H9 (cell line): ENCODE measurements at places on chromosomes 3 and 15.

DNA sequence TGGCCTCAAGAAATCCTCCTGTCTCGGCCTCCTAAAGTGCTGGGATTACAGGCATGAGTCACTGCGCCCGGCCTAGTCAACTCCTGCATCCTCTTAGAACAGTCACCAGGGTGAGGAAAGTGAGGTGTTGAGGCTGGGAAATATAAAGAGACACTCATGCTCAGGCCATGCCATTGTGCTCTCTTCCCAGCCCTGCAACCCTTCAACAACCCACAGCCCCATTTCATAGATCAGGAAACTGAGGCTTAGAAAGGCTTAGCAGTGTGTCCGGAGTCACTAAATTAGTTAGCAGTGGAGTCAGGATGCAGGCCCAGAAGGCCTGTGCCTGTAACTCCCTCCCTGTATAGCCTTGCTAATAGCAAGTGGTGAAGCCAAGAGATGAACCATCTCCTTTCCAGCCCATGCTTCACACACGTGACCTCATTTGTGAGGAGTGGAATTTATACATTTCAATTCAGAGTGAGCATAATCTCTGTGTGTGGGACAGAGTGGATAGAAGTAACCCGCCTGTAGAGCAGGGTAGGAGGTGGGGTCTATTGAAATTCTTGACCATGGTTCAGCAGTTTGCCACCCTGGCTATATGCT is 51.7 kb upstream of the USP3 start:
- DNase-seq: no peak
- no peaks in the 10 kb centered on the region for H3K36me3 ChIP-seq
- no peak overlapping the region for H3K27ac ChIP-seq

GRCh38 chr3:128073185-128073725 is 21.0 kb downstream of the SEC61A1 start:
- peaks cover 6% of the 10 kb centered on the region; the same call in 1 of the 2 replicates for H3K4me1 ChIP-seq
- H3K27ac ChIP-seq: no peak overlapping the region
- H3K27me3 ChIP-seq: no peaks in the 10 kb centered on the region
- H3K4me3 ChIP-seq: no peak overlapping the region
- DNase-seq: no peak

DNA sequence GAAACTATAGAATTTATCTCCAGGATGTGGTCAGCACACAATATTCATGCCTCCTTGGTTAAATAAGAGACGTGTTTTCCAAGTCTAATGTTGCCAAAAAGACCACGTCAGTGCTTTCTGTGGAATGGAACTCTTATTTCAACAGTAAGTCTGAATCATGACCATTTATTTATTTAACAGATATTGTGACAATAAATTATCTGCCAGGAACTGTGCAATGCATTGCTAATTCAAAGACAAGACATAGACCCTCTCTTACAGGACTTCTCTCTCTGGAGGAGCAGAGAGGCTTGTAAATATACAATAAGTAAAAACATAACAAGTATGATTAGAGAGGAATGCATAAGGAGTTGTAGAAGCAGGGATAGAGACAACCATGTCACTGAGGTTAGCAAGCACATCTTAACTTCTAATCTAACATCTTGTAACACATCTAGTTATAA is 227.5 kb downstream of the DTWD1 start:
- no peak overlapping the region for H3K4me3 ChIP-seq
- H3K27ac ChIP-seq: no peak overlapping the region
- H3K27me3 ChIP-seq: no peaks in the 10 kb centered on the region
- H3K36me3 ChIP-seq: no peaks in the 10 kb centered on the region

GRCh38 chr3:6089780-6090179 is 771.1 kb upstream of the GRM7 start:
- no peak overlapping the region for H3K4me3 ChIP-seq
- no peaks in the 10 kb centered on the region for H3K4me1 ChIP-seq
- H3K27me3 ChIP-seq: no peaks in the 10 kb centered on the region
- H3K36me3 ChIP-seq: no peaks in the 10 kb centered on the region
- H3K27ac ChIP-seq: no peak overlapping the region

- no peak overlapping the region for H3K4me3 ChIP-seq
- H3K4me1 ChIP-seq: peaks cover 5% of the 10 kb centered on the region; the same call in 1 of the 2 replicates
- no peak overlapping the region for H3K27ac ChIP-seq
- H3K27me3 ChIP-seq: no peaks in the 10 kb centered on the region
- DNase-seq: no peak
- H3K36me3 ChIP-seq: no peaks in the 10 kb centered on the region
Measured at GRCh38 chr15:72786676-72787345, 3.3 kb upstream of the ADPGK start.

DNA sequence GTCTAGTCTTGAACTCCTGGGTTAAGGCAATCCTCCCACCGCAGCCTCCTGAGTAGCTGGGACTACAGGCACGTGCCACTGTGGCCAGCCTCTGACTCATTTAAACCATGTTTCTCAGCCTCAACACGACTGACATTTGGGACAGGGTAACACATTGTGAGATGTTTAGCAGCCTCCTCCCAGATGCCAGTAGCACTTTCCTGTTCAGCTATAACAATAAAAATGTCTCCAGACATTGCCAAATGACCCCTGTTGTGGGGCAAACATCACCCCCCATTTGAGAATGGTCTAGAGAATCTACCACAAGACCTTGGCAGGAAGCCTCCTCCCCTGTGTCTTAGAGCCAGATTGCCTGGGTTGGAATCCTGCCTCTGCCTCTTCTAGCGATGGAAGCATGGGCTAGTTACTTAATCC is 8.4 kb downstream of the TMEM40 start:
- H3K4me1 ChIP-seq: no peaks in the 10 kb centered on the region
- H3K27me3 ChIP-seq: no peaks in the 10 kb centered on the region
- H3K36me3 ChIP-seq: no peaks in the 10 kb centered on the region
- no peak for DNase-seq
- no peak overlapping the region for H3K27ac ChIP-seq

DNA sequence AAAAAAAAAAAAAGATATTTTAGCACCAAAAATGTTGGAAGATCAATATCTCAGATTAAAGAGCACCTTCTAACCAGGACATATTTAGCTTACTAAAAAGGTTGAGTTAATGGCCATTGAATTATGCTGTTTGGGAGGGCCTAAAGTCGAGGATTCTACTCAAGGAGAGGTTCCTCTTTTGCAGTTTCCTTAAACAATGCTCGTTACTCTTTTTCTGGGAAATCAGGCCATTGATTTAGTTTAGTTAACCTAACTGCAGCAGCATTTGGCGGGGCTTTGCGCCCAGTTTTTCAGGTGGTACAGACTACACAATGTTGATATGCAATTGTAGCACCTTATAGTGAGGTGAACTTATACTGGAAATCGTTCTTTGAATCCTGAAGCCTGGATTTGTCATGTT is 6.8 kb downstream of the ABHD2 start:
- no peak overlapping the region for H3K27ac ChIP-seq
- no peaks in the 10 kb centered on the region for H3K36me3 ChIP-seq
- H3K27me3 ChIP-seq: no peaks in the 10 kb centered on the region
- H3K4me1 ChIP-seq: peaks cover 9% of the 10 kb centered on the region

GRCh38 chr15:63107895-63108546 is 13.6 kb upstream of the LACTB start:
- H3K4me3 ChIP-seq: no peak overlapping the region
- H3K4me1 ChIP-seq: no peaks in the 10 kb centered on the region
- peaks cover 2% of the 10 kb centered on the region; the same call in 1 of the 3 replicates for H3K36me3 ChIP-seq
- DNase-seq: no peak
- H3K27me3 ChIP-seq: no peaks in the 10 kb centered on the region

- no peaks in the 10 kb centered on the region for H3K27me3 ChIP-seq
- no peak overlapping the region for H3K4me3 ChIP-seq
- H3K27ac ChIP-seq: no peak overlapping the region
- no peak for DNase-seq
- no peaks in the 10 kb centered on the region for H3K4me1 ChIP-seq
- no peaks in the 10 kb centered on the region for H3K36me3 ChIP-seq
Measured at GRCh38 chr3:48851407-48851806, 3.7 kb upstream of the PRKAR2A start.

DNA sequence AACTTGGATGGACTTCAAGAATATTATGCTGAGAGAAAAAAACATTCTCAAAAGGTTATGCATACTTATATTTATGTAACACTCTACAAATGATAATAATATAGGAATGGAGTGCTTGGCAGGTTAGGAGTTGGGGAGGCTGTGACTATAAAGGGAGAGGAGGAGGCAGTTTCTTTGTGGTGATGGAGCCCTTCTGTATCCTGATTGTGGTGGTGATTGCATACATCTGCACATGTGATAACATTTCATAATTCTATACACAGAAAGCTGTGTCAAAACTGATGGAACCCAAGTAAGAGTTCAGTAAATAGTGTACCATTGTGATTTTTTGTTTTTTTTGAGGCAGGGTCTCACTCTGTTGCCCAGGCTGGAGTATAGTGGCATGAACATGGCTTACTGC is 31.7 kb upstream of the FAM3D start:
- H3K36me3 ChIP-seq: no peaks in the 10 kb centered on the region; the same call in 2 of the 3 replicates
- no peak for DNase-seq
- H3K4me3 ChIP-seq: no peak overlapping the region

DNA sequence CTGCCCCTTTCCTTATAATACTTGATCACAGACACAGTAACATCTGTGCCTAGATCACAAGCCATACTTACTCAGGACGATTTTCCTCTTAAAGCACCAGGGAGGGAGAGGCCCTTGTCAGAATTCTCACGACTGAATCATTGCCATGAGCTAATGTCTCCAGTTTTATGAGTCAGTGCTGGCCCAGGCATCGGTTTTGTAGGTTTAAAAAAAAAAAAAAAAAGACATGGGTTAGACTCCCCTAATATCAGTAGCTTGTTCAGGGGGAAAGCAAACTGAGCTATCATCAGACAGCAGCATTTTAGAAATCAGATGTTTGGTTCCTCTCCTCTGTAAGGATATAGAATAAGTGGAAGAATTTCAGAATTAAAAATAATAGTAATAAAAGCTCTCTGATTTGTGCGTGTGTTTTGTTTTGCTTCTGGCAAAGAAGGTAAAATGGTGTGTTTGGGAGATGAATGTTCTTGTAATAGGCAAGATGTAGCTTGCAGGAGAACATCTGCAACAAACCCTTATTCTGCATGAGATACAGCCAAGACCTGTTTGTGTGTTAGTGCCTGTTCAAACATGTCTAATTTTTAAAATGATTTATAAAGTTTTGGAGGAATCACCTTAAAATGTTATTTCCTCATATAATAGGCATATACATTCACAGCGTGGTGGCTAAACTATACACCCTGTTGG is 193.6 kb downstream of the TP63 start:
- no peaks in the 10 kb centered on the region for H3K4me1 ChIP-seq
- no peak for DNase-seq
- H3K4me3 ChIP-seq: no peak overlapping the region

DNA sequence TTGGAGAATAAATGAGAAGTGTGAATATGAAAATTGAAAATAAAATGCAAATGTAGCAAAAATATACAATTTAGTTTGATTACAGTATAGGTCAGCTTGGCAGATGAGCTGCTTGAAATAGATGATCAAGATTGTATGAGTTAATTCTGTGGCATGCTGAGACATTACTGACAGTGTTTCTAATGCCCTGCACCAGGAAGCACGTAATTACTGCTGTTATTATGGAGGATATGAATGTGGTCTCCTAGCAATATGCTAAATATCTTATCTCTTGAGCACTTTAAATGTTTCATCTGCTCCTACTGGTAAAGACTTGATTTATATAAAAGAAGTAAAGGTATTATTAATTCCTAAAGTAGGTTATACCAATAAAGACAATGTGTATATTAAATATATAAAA is 1015.5 kb downstream of the PLOD2 start:
- H3K4me3 ChIP-seq: no peak overlapping the region
- H3K4me1 ChIP-seq: no peaks in the 10 kb centered on the region
- H3K27me3 ChIP-seq: no peaks in the 10 kb centered on the region

DNA sequence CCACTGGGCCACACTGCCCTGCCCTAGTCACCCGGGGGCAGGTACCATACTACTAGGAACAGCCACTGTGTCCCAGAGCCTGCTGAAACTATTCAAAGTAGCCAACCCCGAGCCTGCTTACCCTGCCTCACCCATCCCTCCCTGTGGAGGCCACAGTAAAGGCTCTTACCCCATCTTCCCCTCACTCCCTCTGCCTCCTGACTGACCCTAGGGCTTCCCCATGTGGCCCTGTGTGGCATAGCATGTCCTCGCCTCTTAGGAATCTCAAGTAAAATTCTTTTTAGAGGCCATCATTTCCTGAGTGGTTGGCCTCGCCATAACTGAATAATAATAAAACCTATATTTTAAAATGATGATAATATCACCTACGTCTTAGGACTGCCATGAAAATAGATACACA is 112.2 kb upstream of the SLC6A11 start:
- no peak overlapping the region for H3K4me3 ChIP-seq
- DNase-seq: peak; percentile 82
- H3K27ac ChIP-seq: no peak overlapping the region
- H3K36me3 ChIP-seq: no peaks in the 10 kb centered on the region

GRCh38 chr3:100209948-100210771 is 50.6 kb upstream of the TBC1D23 start:
- H3K27ac ChIP-seq: peak overlapping the region; percentile 66
- H3K4me1 ChIP-seq: peaks cover 16% of the 10 kb centered on the region
- no peak overlapping the region for H3K4me3 ChIP-seq
- DNase-seq: no peak
- H3K27me3 ChIP-seq: no peaks in the 10 kb centered on the region

- H3K4me1 ChIP-seq: no peaks in the 10 kb centered on the region; the same call in 1 of the 2 replicates
- peaks cover 15% of the 10 kb centered on the region for H3K36me3 ChIP-seq
- H3K4me3 ChIP-seq: peak overlapping the region; percentile 77
- no peaks in the 10 kb centered on the region for H3K27me3 ChIP-seq
- no peak overlapping the region for H3K27ac ChIP-seq
Measured at GRCh38 chr15:40471105-40471807, 472 bp downstream of the CHST14 start.

DNA sequence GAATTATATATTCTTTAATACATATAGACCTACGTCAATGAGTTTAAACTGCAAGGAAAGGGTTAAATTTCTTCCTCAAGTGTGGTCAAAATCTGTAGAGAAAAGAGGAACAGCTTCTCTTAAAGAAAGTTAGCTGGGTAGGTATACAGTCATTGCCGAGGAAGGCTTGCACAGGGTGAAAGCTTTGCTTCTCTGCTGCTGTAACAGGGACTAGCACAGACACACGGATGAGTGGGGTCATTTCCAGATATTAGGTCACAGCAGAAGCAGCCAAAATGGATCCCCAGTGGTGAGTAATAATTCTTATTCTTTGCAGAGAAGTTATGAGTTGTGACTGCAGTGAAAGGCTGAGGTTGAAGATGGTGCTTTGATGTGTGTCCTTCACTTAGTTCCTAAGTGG is at the start of gene CD86:
TSS of gene CD86 (plus strand) at position 148 of the 400 bp plus-strand sequence. CDS start at position 276, 128 bp downstream.
- H3K4me1 ChIP-seq: no peaks in the 10 kb centered on the region; the same call in 1 of the 2 replicates
- H3K27me3 ChIP-seq: no peaks in the 10 kb centered on the region
- H3K27ac ChIP-seq: no peak within 1 kb of the TSS
- H3K36me3 ChIP-seq: no peaks in the 10 kb centered on the region
- no peak for DNase-seq

DNA sequence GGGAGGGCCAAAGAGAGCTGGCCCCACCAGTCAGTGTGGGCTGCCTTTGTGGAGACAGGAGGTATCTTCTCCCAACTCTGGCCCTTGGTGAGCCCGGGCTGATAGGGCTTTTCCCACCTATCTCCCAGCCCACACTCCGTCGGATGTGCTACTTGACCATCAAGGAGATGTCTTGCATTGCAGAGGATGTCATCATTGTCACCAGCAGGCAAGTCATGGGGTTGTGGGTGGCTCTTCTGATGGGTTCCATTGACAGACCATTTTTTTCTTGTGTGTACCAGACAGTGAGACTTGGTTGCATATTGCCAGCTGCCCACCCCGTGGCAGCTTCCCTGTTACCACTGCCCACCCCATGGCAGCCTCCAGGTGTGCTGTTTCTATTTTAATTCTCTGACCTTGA is 3.3 kb downstream of the COPG1 start:
- peaks cover 42% of the 10 kb centered on the region for H3K36me3 ChIP-seq
- no peak for DNase-seq
- no peak overlapping the region for H3K27ac ChIP-seq
- no peaks in the 10 kb centered on the region; the same call in 1 of the 2 replicates for H3K4me1 ChIP-seq

- no peaks in the 10 kb centered on the region for H3K36me3 ChIP-seq
- peak; percentile 28 for DNase-seq
- H3K27ac ChIP-seq: no peak overlapping the region
- H3K4me3 ChIP-seq: no peak overlapping the region
- no peaks in the 10 kb centered on the region for H3K27me3 ChIP-seq
Measured at GRCh38 chr3:94525043-94525442, 462.2 kb downstream of the NSUN3 start.
